ENCODE measurements at places on chromosomes 13 and 19.

DNA sequence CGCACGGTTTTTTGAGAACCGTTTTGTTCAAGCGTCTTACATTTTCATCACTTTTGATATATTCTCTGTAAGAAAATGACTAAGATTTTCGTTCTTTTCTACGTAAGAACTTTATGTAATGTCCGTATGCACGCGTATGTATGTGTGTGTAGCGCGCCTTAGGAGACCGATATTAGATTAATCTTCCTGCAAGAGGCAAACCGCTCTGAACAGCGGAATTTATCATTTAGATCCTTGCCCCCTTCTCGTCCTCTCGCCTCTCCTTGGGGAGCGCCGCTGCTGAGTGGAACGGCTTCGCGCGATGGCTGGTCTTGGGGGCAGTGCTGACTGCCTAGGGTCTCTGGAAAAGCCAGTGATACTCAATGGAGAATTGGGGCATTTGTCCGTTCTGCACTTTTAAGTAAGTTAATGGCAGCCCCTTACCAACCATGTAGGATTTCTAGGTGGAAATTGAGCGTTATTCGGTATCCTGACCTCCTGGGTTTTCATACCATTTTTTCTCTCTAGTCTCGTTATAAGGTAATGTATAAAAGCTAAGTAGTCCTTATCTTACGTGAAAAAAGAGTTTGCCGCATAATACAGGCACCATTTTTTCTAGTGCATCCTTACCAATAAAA is 4.7 kb downstream of the MAB21L1 start:
- DNase-seq, result no peak

DNA sequence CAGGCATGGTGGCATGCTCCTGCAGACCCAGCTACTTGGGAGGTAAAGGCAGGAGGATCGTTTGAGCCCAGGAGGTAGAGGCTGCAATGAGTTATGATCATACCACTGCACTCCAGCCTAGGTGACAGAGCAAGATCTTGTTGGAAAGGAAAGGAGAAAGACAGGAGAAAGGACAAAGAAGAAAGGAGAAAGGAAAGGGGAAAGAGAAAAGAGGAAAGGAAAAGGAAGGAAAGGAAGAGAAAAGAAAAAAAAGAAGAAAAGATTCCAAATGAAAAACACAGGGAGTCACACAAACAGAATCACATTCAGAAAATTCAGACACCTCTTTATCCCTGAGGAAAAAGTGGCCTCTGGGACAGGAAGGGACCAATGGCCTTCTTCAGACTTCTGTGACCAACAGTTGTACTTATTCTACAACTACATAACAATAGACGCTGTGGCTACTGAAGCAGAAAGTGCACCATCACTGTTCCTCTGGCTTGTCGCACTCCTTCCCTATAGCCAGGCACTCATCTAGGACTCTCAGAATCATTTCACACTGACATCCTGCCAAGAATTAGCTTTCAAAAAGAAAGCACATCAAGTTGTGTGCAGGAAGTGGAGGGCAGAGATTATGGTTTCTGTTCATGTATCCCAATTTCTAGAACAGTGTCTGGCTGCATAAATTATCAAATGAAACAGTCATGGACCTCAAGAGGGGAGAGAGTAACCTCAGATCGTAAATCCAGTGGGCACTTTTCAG is 5.9 kb downstream of the MTMR6 start:
- no peak for DNase-seq

GRCh38 chr13:93225610-93226009 is 997 bp upstream of the GPC6 start:
- DNase-seq, result no peak

DNA sequence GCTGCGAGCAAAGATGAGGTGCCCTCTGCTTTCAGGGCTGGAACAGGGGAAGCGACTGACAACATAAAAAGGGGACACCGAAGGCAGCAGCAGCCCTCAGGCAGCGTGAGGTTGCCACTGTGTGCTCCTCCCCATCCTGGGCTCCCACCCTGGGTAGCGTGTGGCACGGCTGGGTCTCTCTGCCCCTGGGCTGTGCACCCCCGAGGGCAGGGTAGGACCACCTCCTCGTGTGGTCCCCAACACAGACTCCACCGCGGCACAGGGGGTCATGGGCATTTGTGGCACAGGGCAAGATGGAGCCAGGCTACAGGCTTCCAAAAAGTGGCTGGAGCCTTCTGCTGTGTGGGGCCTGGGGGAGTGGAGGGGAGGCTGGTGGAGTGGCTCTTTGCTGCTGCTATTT is 6.5 kb upstream of the RSPH6A start:
- DNase-seq, result no peak

GRCh38 chr13:80038371-80038770 is 302.6 kb downstream of the SPRY2 start:
- DNase-seq, result no peak

- DNase-seq, result no peak
Observed at GRCh38 chr13:29763436-29764180, 86.8 kb downstream of the UBL3 start.

DNA sequence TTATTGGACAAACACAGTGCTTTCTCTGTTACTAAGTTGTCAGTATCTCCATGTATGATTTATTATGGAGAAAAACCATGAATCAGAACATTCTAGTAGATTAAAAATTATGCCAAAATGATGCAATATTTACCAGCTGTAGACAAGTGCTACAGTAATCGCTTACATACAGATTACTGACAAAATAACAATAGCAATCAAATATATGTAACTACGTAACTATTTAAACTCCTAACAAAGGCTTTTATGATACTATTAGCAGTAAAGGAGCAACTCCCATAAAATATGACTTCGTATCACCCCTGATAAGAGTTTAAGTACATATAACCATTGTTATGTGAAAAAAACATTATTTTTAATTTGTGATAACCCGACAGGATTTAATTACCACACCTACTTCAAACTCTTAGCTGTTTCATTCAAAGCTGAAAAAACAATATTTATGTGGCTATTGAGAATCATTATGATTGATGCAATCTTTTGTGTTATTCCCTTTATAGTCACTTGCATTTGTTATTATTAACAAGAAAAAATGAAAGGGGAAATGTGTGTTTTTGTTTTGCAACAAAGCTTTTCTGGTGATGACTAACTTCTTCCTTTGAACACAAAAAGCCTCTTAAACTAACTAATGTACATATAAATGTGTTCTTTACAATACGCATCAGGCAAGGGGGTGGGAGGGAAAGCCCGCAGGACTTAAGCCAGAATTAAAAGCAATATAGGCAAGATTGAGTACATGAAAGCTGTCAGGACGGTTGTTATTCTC is 147.4 kb downstream of the ABCC4 start:
- DNase-seq, result no peak

- DNase-seq, result no peak
Observed at GRCh38 chr13:99691552-99691951, 190.3 kb downstream of the TM9SF2 start.

GRCh38 chr13:69234171-69234570 is 873.5 kb upstream of the ATXN8OS start:
- DNase-seq, result no peak

DNA sequence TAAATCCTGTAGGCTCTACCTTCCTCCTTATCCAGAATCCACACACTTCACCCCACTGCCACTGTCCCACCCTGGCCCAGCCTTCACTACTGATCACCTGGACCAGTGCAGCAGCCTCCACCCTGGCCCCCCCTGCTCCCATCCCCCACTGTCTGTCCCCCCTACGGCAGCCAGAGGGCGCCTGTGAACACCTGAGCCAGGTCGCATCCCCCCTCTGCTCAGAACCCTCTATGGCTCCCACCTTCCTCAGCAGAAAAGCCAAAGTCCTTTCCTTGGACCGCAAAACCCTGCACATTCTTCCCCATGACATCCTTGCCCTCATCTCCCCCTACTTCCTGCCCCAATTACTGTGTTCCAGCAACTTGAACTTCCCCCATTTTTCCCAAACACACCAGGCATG is 20.6 kb downstream of the ELAVL3 start:
- DNase-seq, result no peak

DNA sequence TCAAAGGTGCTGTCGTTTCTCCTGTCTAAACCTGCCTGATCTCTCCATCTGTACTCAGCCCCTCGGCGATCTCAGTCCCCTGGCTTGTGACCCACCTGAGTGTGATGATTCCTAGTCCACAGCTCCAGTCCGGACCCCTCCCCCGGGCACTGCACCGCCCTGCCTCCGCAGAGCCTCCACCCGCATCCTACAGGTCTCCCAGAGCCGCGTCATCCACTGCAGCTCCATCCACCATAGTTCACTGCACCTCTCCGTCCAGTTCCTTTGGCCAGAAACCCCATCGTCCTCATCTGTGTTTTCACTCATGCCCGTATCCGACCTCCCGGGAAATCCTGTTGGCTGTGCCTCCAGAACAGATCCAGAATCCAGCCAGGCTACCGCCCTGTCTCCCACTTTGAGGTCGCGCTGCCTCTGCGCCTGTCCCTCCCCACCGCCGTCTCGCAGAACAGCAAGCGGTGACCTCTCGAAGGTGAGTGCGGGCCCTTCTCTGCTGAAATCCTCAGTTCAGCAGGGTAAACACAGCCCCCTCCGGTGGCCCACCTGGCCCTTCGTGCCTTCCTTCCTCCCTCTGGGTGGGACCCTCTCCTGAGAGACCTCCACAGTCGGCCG is 51.9 kb upstream of the MCF2L start:
- DNase-seq, result no peak

GRCh38 chr19:55283548-55284377 is at the start of gene BRSK1:
BRSK1 (plus strand) TSS chr19:55283997; CDS start chr19:55284443, 446 bp downstream.
- peak; percentile 29 for DNase-seq

GRCh38 chr19:6414793-6415590 is 9.6 kb downstream of the KHSRP start:
- no peak for DNase-seq

- no peak for DNase-seq
Observed at GRCh38 chr19:2488942-2489731, 13.2 kb downstream of the GADD45B start.

- no peak for DNase-seq
Observed at GRCh38 chr13:86572115-86572514, 772.9 kb upstream of the SLITRK6 start.

GRCh38 chr13:111467111-111467890 is 146.9 kb downstream of the TEX29 start:
- no peak for DNase-seq

DNA sequence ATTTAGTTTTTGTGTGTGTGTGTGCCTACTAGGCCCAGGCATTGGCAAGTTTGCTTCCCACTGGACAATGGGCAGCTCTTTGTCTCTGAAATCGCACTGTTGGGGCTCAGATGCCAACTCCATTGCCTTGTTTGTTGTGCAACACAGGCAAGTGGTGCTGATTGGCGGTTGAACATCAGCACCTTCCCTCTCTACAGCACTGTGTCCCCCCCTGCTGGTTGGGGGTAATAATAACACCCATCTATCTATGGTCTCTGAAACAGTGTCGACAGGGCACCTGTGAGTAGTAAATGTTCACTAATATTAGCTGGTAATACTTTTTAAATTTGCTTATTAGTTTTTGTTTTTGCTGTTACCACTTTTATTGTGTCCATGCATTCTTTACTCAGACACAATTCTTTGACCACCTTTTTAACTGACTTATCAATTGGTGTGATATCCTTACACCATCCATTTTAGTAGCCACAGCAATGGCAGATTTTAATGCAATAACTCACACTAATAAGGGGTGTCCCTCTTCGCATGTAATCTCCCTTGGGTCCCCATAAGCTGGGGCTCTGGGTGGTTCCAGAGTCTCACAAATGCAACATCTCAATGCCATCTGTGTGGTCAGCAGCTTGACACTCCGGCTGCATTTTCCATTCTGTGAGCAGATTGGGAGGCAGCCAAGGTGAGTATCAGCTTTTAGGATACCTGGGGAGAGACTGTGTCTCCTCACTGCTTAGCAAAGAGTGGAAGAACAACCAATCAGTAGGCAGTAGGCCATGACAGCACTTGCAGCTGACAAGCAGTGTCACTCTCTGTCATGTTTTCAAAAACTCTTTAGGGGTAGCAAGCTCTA is 47.7 kb upstream of the UQCRFS1 start:
- no peak for DNase-seq

GRCh38 chr19:39126312-39127187 is 964 bp downstream of the PAK4 start:
- DNase-seq, result no peak

- DNase-seq, result no peak
Observed at GRCh38 chr13:34357435-34358232, 539.7 kb downstream of the RFC3 start.

- no peak for DNase-seq
Observed at GRCh38 chr19:38081547-38082255, 142.3 kb downstream of the DPF1 start.

DNA sequence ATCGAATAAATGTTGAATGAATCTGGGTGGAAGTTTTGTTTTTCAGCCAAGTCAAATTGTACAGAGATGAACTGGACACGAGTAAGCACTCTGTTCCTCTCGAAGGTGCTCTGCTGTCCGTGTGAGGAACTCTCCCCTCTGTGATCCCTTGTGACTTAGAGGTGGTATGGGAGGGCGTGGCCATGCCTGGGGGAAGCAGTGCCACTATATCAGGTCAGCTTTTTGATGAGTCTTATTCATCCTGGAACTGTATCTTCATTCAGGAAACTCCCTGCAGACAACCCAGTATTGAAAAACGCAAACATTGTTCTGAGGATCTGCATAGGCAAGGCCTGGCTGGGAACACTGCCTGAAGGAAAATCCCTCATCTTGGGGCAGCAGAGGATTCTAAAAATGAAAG is 45.7 kb upstream of the FLT1 start:
- no peak for DNase-seq

- DNase-seq, result no peak
Observed at GRCh38 chr19:16051254-16052025, 24.9 kb upstream of the TPM4 start.

- no peak for DNase-seq
Observed at GRCh38 chr19:28989739-28990138, 223.2 kb downstream of the UQCRFS1 start.

DNA sequence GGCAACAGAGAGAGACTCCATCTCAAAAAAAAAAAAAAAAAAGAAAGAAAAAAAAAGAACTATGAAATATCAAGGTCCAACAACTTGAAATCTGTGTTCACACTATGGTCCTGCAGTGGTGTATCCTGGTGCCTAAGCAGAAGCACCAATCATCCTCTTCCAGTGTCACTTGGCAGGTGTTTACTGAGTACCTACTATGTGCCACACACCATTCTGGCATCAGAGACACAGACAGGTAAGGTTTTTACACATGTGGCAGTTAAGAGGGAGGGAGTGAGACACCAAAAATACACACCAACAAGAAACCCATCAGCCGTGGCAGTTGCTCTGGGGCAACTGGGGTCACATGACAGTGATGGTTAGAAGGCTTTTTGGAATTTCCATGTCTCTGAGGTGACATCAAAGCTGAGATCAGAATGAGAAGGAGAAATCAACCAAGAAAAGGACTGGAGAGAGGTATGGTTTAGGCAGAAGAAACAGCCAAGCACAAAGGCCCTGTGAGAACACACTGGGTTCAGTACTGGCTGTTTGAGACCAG is 17.6 kb downstream of the PBX4 start:
- no peak for DNase-seq

GRCh38 chr13:114034481-114034891 is 60.6 kb upstream of the C13orf46 start:
- DNase-seq, result no peak

GRCh38 chr13:94395860-94396259 is 83.6 kb downstream of the DCT start:
- no peak for DNase-seq

- no peak for DNase-seq
Observed at GRCh38 chr19:55066107-55066709, 3.3 kb upstream of the RDH13 start.
